ENCODE measurements at places on chromosomes 3 and 15. TPM values are rescaled to one million over a fixed set of nuclear protein-coding genes. Genes with fewer than 3 reads are reported as not detected.

GRCh38 chr15:94004697-94005096, 226.7 kb upstream of the MCTP2 start:
- H3K4me3 ChIP-seq = no peak overlapping the region
- H3K36me3 ChIP-seq = no peaks in the 10 kb centered on the region
- H3K27me3 ChIP-seq = no peaks in the 10 kb centered on the region
- peak; percentile 37 for DNase-seq

GRCh38 chr3:64903006-64903405, 215.2 kb upstream of the ADAMTS9 start:
- no peaks in the 10 kb centered on the region for H3K36me3 ChIP-seq
- peak; percentile 94 for DNase-seq

DNA sequence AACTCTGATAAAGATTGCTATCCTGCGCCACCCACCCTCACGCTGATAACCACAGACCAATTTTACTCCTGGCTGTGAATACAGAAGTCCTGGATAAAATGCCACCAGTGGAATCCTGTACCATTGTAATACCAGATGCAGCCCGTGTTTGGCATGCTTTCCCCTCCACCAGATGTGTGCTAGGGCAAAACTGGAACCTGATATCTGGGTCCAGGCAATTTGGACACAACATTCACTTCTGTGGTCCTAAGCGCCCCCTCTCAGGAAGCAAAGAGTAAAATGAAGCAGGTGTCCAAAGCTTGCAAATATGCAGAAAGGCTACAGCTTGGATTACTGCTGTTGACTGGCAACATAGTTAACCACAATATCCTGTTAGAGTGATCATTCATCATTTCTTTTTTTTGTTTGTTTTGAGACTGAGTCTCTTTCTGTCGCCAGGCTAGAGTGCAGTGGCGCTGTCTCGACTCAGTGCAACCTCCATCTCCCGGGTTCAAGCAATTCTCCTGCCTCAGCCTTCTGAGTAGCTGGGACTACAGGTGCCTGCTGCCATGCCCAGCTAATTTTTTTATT, 32.8 kb downstream of the LOXL1 start:
- no peaks in the 10 kb centered on the region for H3K36me3 ChIP-seq
- H3K27me3 ChIP-seq = no peaks in the 10 kb centered on the region
- no peak overlapping the region for H3K27ac ChIP-seq
- peaks cover 15% of the 10 kb centered on the region for H3K4me1 ChIP-seq
- H3K4me3 ChIP-seq = no peak overlapping the region

GRCh38 chr3:29178809-29179793, 101.8 kb upstream of the RBMS3 start:
- no peaks in the 10 kb centered on the region for H3K36me3 ChIP-seq
- no peaks in the 10 kb centered on the region for H3K4me1 ChIP-seq
- H3K4me3 ChIP-seq = no peak overlapping the region
- H3K27me3 ChIP-seq = no peaks in the 10 kb centered on the region

GRCh38 chr3:122055215-122055614, at the start of gene CD86:
Gene CD86 (plus strand): TSS chr3:122055362. CDS start chr3:122055490, 128 bp downstream.
- no peak within 1 kb of the TSS for H3K27ac ChIP-seq
- no peaks in the 10 kb centered on the region for H3K27me3 ChIP-seq
- DNase-seq = peak; percentile 58
- peak within 1 kb of the TSS; percentile 20 for H3K4me3 ChIP-seq
- no peaks in the 10 kb centered on the region for H3K36me3 ChIP-seq

GRCh38 chr3:48353987-48354386, 18.0 kb upstream of the FBXW12 start:
- H3K4me3 ChIP-seq = no peak overlapping the region
- H3K27ac ChIP-seq = no peak overlapping the region
- H3K36me3 ChIP-seq = no peaks in the 10 kb centered on the region
- DNase-seq = no peak
- no peaks in the 10 kb centered on the region for H3K4me1 ChIP-seq
- H3K27me3 ChIP-seq = peaks cover 6% of the 10 kb centered on the region

DNA sequence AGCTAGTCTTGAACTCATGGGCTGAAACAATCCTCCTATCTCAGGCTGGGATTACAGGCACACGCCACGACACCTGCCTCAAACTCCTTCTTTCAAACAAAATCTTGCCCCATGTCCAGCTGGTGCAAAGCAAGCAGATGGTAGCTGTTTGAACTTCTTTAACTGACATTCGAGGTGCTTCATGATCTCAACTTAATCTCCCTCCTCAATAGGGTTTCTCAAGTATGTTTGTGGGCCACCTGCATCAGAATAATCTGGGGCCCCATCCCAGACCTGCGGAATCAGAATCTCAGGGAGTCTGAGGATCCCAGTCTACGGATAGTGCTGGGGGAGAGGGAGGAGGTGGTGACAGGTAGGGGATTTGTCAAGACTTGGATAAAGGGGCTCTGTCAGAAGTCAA, 20.9 kb upstream of the TRH start:
- peaks cover 2% of the 10 kb centered on the region for H3K4me1 ChIP-seq
- no peak overlapping the region for H3K27ac ChIP-seq
- no peak for DNase-seq
- H3K4me3 ChIP-seq = no peak overlapping the region
- no peaks in the 10 kb centered on the region for H3K36me3 ChIP-seq
- peaks cover 7% of the 10 kb centered on the region for H3K27me3 ChIP-seq

GRCh38 chr15:49628379-49628778, 7.5 kb downstream of the DTWD1 start:
- H3K4me1 ChIP-seq = no peaks in the 10 kb centered on the region
- no peaks in the 10 kb centered on the region for H3K27me3 ChIP-seq

GRCh38 chr3:176939022-176939817, 258.1 kb downstream of the TBL1XR1 start:
- no peak overlapping the region for H3K27ac ChIP-seq
- no peaks in the 10 kb centered on the region for H3K36me3 ChIP-seq
- no peak overlapping the region for H3K4me3 ChIP-seq
- H3K4me1 ChIP-seq = peaks cover 5% of the 10 kb centered on the region
- peak; percentile 88 for DNase-seq

GRCh38 chr3:7847021-7847420, 654.6 kb upstream of the LMCD1 start:
- H3K4me1 ChIP-seq = no peaks in the 10 kb centered on the region
- no peaks in the 10 kb centered on the region for H3K27me3 ChIP-seq
- no peak overlapping the region for H3K4me3 ChIP-seq
- no peaks in the 10 kb centered on the region for H3K36me3 ChIP-seq

DNA sequence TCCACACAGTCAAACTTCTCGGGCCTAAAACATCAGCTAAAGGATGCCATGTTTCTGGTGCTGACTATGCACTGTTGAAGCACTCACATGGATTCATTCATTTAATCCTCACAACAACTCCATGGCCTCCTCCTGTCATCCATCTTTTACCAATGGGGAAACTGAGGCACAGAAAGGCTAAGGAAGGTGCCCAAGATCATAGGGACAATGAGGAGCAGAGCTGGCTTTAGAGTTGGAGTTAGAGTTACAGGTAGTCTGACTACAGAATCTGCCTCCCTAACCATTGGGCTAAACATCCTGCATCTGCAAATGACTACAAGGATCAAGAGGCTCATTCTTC, 111.6 kb downstream of the IQSEC1 start:
- no peak for DNase-seq
- H3K36me3 ChIP-seq = peaks cover 8% of the 10 kb centered on the region
- H3K27ac ChIP-seq = no peak overlapping the region
- H3K4me1 ChIP-seq = peaks cover 94% of the 10 kb centered on the region
- H3K4me3 ChIP-seq = no peak overlapping the region

GRCh38 chr15:94258246-94258645, 26.9 kb downstream of the MCTP2 start:
- H3K4me1 ChIP-seq = no peaks in the 10 kb centered on the region
- no peak overlapping the region for H3K4me3 ChIP-seq
- H3K27ac ChIP-seq = no peak overlapping the region
- no peaks in the 10 kb centered on the region for H3K27me3 ChIP-seq

GRCh38 chr3:87837076-87837475, 221.7 kb downstream of the CGGBP1 start:
- H3K27me3 ChIP-seq = no peaks in the 10 kb centered on the region
- H3K4me1 ChIP-seq = no peaks in the 10 kb centered on the region
- H3K27ac ChIP-seq = no peak overlapping the region
- no peaks in the 10 kb centered on the region for H3K36me3 ChIP-seq

GRCh38 chr15:52491472-52491871, 37.2 kb downstream of the MYO5A start:
- no peaks in the 10 kb centered on the region for H3K27me3 ChIP-seq
- no peaks in the 10 kb centered on the region for H3K4me1 ChIP-seq
- no peaks in the 10 kb centered on the region for H3K36me3 ChIP-seq
- no peak overlapping the region for H3K27ac ChIP-seq

DNA sequence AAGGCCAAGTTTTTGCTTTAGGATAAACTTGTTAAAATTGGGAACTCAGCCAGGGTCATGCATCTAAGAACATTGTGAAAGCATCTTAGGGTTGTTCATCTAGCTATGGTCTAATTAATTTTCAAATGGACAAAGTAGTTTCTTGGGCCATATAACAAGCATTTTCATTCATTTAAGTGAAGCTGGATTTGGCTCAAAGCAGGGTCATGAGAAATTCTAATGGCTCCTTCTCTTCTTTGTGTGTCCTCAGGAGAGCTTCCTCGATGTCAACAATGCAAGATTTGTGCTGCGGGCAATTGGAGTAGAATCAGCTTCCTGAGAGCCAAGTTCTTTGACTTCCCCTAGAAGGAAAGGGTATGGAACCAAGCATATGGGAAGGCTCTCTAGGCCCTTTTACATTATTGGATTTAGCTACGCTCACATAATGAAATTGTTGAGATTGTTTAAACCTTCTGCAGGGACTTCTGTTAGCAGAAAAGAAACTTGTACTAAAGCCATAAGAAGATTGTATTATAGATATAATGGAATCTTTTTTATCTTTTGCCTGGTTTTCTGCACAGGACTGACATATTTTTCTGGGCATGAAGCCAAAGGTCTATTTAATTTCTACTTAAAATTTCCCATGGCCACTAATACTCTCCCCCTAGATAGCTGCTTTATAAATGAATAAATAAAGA, 1.8 kb upstream of the SAMMSON start:
- H3K4me3 ChIP-seq = no peak overlapping the region
- peak; percentile 88 for DNase-seq
- no peaks in the 10 kb centered on the region for H3K36me3 ChIP-seq
- H3K27me3 ChIP-seq = no peaks in the 10 kb centered on the region

KBTBD13 gene
- 1.8 TPM for polyA plus RNA-seq

PPP2R3A gene
- 46.9 TPM for polyA plus RNA-seq

ZNF621 gene
- polyA plus RNA-seq = 14.9 TPM

FAM3D gene
- polyA plus RNA-seq = not detected

TIPARP gene
- 6.8 TPM for polyA plus RNA-seq

PCNP gene
- 120 TPM for polyA plus RNA-seq

WWTR1 gene
- polyA plus RNA-seq = 59.7 TPM

BFSP2 gene
- polyA plus RNA-seq = not detected

SLC9C1 gene
- polyA plus RNA-seq = 0.10 TPM
